MCF 10A (cell line): ENCODE measurements at places on chromosomes 11 and 22.

GRCh38 chr11:92948116-92948515 lies 21.3 kb upstream of the MTNR1B start:
- no peak for DNase-seq

- DNase-seq, result no peak
Measured at GRCh38 chr11:33920838-33921613, 29.1 kb upstream of the LMO2 start.

DNA sequence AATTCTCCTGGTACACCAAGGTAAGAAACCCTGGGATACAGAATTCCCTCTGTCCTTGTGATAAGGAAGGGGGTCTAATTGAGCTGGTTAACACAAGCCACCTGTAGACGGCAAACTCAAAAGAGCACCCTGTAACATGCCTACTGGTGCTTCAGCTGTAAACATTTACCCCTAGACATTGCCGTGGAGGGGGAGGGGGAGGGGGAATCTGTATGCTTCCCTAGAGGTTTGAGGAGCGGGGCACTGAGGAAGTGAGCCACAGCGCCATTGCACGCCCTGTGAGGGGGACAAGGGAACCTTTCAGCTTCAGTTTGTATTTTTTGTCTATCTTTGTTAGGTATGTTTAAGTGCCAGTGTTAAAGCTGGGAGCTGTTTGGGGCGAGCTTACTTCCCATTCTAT lies 99.8 kb downstream of the AASDHPPT start:
- DNase-seq, result no peak

GRCh38 chr11:133581091-133581490 lies 48.8 kb upstream of the OPCML start:
- DNase-seq, result no peak

GRCh38 chr22:17471886-17472535 lies 91.3 kb upstream of the SLC25A18 start:
- DNase-seq, result no peak

DNA sequence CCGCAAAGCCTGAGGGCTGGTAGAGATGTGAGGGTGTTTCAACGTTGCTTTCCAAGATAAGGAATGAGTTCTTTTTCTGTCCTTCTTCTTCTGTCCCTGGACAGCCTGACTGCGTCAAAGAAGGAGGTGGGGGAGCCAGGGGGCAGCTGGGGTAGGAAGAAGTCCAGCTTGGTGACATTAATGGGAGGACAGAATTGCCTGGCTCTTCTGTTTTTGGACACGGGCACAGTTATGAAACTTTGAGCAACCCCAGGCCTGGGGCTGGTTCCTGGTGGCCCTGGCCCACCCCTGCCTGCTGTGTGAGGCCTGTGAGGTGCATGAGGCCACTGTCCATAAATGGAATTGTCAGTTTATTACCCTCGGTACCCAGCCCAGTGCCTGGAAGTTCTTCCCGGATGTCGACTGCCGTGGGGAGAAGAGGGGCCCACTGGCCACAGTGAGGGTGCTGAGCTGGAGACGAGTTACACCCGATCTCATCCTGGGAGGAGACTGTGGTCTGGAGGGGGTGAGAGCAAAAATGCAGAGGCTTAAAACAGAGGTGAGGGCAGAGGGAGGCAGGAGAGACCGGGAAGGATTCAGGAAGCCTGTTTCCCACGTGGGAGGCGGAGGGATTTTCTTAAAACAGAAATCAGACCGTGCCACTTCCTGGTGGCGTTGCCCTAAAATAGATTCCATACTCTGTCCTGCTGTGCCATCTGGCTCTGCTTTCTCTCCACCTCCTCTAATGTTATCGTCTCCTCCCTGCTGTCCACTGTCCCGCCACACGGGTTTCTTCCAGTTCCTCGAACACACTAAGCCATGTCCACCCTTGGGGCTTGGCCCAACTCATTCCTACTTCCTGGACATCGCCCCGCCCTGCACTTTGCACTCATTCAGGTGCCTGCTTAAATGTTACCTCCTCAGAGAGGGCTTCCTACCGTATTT lies 59.7 kb upstream of the RASD2 start:
- DNase-seq, result no peak
